ENCODE measurements at places on chromosomes 3 and 15.
A peak's percentile ranks its signal among the peaks of the same experiment; 100 is the strongest.

- DNase-seq = no peak
These were observed 1.3 kb downstream of the RAP2B start for GRCh38 chr3:153163393-153163724.

DNA sequence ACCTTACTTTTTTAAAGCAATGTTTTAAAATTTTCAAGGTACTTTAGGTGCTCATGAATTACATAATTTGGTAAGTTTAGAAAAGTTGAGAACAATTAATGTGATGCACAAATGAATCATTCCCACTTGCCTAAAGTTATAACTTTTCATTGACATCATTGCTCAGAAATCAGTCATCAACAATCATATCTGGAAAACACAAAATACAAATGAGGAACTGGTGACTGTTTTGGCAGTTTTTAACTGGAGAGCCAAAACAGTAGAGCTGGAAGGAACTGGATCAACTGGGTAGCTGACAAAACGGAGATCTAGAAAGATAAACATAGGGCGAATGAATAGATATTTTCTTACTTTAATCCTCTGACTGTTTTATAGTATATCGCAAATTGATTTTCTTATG, 767.1 kb downstream of the IGSF11 start:
- DNase-seq = no peak

DNA sequence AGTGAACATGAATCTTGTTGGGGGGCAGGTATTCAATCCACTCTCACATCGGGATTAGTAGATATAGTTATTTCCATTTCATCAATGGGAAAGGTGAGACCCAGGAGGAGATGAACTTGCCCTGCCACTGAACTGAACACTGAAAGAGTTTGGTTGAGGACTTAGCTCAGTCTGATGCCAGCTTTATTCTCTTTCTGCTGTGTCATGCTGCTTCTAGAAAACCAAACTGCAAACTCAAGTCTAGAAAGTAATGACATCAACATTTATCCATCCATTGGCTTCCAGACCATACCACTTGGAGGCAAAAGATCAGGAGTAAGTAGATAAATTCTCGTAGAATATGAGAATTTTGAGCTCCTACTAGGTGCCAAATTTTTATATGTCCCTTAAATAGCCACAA, 288.0 kb upstream of the CTNNB1 start:
- no peak for DNase-seq

GRCh38 chr3:8500319-8500988, 1.2 kb upstream of the LMCD1 start:
- peak; percentile 48 for DNase-seq

- no peak for DNase-seq
These were observed 703 bp upstream of the LSAMP start for GRCh38 chr3:116445990-116446389.

GRCh38 chr3:61638741-61639140, 77.4 kb downstream of the PTPRG start:
- no peak for DNase-seq

DNA sequence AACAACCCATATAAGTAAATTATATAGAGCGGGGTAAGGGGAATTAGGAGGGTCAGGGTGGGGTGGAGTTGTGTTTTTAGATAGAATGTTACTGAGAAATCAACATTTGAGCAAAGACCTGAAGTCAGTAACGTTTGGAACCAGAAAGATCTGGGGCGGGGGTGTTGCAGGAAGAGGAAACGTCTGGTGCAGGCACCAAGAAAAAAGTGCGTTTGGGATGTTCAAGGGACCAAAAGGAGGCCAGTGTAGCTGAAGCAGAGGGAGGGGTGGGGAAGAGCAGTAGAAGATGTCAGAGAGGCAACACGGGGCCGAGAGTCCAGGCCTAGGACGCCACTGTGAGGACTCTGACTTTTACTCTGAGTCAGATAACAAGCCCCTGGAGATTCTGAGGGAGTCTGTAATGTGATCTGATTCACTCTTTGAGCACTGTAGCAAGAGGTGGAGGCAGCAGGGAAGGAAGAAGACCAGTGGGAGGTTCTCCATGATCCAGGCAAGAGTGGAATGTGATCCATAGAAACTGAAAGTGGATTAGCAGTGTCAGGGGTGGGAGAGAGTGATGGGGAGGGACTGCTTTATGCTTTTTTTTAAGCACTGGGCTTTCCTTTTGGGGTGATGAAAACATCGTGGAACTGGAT, 179.3 kb upstream of the CHRM5 start:
- peak; percentile 5 for DNase-seq

DNA sequence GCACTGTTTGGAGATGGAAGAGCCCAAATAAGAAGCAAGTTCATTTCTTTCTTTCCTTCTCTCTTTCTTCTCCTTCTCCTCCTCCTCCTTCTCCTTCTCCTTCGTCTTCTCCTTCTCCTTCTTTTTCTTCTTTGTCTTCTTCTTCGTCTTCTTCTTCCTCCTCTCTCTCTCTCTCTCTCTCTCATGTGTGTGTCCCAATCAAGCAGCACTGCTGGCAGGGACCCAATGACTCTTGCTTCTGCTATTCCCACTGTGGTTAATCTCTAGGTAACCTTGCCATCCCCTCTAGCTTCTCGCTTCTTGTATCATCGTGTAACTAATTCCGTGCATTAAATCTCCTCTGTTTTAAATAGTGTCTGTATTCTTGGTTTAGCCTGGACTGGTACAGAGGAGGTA, 26.1 kb upstream of the ZNF280D start:
- peak; percentile 95 for DNase-seq

DNA sequence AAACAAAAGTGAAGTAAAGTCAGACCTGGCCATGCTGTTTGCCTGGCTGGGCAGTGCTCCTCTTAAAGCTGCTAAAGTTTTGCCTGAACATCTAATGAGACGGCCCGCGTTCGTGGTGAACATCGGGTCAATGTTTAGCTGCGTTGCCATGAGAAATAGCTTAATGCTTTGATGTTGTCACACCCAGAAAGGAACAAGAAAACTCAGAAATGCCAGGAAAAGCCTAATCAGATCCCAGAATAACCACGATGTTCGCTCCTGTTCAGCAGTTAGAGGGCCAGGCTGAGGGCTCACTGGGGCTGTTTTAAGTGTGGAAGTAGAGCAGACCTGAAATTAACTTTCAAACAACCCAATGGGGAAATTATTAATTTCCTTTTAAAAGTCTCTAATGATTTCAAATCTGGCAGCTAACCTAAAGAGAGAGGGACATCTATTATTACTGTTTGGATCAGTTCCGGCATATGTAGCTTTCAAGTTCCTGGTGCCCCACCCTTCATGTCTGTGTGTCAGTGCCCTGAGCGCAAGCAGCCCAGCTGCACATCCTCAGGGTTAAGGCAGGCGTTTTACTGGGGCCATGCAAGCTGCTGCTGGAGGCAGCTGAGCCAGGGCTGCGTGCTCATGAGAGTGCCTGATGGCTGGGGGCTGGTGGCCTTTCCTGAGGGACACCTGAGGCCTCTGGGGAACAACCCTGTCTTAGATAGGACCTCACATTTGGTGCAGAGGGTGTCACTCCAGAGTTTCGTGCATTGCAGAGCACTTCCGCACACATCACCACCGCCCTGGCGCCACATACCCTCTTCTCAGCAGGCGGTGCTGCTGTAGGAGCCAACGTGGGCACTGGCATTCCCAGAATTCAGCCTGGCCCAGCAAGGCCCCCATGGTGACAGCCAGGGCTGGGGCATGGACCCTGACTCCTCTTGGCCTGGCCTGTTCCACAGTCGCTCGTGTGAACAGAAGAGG, 76.6 kb downstream of the LRRK1 start:
- DNase-seq = no peak

DNA sequence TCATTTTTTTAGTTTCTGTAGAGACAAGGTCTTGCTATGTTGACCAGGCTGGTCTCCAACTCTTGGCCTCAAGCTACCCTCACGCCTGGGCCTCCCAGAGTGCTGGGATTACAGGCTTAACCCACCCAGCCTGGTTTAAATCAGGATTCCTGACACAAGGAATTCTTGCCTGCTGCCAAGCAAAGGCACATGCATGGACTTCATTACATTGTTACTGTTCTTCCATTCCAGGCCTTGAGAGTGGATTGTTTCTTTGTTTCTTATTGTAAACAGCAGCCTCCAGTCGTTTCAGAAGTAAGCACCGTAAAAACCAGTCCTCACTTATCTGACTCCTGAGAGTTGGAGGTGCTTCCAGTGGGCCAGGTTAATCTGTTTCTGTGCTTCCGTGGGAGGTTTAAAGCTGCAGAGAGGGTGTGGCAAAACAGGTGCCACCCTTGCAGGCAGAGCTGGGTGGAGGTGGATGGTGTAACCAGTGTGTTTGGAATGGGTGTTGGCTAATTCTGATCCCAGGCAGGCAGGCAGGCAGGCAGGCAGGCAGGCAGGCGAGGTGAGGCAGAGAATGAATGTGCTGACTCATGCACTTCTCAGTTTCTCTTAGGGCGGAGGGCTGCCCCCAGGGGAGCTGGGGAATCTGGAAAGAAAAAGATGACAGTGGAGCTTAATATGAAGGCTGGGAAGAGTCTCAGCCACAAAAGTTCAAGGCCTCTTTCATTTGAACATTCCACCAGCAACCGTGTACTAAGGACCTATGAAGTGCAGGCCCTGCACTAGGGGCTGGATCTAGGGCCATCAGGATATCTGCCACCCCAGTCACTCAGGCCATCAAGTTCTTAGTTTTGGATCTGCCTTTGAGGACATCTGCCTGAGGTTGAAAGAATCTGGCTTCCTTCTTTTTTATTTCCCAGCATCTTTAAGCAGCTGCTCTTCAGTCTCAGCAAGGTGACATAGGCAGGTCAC, 37.0 kb upstream of the CDCP1 start:
- no peak for DNase-seq

DNA sequence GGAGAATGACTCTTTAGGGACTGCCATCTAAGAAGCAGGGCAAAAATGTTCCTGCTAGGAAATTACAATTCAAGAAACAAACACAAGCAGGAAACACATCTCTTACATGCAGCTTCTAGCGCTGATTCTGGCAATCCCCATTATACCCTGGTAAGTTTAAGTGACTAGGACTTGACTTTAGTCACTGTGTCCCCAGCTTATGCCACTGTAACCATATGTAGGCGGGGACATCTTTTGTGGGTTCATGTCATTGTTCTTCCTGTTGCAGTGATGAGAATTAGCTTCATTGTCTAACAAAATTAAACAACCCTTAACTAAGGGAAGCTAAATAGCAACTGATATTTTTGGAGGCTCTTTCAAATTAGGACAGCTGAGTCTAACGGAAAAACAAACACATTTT, 17.9 kb upstream of the FAM81A start:
- no peak for DNase-seq

GRCh38 chr3:85148036-85148435, 189.2 kb downstream of the CADM2 start:
- DNase-seq = no peak

GRCh38 chr15:50862553-50862952, 45.9 kb upstream of the AP4E1 start:
- DNase-seq = no peak

DNA sequence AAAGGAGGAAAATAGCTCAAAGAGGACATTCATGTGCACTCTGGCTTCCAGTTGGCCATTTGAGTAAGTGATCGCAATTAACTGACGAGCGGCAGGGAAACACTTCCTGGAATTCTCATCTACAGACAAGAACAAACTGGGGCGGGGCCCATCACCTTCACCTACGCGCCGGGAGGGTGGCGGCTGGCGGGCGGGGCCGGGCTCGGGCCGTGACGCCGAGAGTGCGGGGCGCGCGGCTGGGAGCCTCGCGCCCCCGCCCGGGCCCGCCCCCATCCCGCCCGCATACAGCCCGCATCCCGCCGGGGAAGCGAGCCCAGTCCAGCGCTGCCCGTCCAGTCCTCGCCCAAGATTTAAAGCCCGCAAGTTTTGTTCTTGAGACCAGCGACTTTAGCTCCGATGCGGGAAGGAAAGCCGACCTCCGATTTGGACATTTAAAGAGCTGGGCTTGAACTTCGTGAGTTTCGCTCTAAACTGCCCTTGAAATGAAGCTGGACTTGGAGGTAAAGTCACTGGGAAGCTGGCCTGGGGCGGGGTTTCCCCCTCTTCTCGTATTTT, at the start of gene B3GNT5:
Gene B3GNT5, plus strand, starts transcription at position 281 of the 555 bp plus-strand sequence. CDS start 16,546 bp downstream, outside the sequence.
- no peak for DNase-seq

- DNase-seq = no peak
These were observed 77.9 kb upstream of the ADPGK start for GRCh38 chr15:72861354-72861910.

DNA sequence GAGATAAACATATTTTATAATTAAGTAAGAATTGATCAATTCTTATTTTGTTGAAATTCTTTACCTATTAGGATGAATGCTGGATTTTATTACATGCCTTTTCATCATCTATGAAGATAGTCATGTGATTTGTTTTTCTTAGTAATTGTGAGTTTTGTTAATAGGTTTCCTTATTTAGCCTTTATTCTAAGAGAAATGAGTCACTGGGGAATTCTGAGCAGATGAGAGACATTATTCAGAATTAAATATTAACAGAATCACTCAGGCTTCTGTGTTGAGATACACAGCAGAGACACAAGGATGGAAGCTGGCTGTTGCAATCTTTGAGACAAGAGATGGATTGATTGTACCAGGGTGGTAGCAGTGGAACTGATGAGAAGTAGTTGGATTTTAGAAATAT, 7.4 kb upstream of the ANO10 start:
- no peak for DNase-seq
